Endothelial cell (in vitro differentiated cells): ENCODE measurements at places on chromosomes 1 and 21.

- DNase-seq = no peak
Observed at GRCh38 chr1:59046730-59047157, 250.2 kb upstream of the FGGY start.

DNA sequence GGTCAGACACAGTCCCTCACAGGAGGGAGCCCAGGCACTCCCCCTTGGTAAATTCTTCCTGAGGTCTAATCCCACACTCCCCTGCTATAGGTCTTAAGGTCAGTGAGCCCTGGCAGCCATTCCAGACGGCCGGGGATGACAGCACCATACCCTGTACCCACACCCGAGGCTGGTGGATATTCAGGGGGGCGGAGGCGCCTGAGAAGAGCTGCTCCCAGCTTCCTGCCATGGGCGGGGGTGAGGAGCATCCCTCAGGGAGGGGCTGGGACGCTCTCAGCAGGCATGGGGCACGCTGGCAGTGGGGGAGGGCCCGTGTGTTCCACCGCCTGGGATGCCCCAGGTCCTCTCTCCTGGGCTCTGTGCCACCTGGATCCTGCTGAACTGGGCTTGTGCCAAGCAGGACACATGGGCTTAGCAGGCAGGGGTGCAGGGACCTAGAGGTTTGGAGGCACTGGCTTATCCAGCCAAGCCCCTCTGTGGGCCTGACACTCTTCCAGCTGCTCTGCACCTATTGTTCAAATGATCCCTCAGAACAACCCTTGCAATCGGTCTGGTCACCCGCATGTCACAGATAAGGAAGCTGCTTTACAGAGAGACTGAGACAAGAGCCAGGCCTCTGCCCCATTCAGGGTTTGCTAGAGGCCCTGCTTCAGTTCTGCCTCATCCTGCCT, 5.7 kb upstream of the ADGRB2 start:
- no peak for DNase-seq

DNA sequence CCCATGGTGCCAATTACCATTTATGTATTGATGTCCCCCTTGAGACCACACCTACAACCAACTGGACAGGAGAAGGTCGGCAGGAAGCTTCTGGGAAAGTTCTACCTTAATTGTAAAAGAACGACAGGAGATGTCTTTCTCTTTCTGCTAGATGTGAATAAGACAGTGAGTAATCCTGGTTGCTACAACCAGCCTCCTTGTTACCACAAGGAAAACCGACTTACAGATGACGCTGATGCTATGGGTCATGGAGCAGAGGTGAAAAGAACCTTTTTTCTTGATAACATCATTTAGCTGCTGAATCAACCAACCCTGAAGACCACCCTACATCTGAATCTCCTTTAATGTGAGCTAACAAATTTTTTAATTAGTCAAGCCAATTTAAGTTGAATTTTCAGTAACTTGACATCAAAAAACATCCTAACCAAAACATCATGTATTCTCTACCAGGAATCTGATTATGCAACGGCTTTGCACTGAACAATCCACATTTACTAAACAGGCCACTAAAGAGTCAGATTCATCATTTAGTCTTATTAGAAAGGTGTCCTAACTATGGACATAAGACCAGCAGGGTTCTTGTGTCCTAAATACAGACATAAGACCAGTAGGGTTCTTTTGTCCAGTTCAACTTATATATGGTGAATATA, 23.0 kb downstream of the RGS2 start:
- no peak for DNase-seq

- DNase-seq = no peak
Observed at GRCh38 chr1:91937613-91938012, 11.6 kb upstream of the BRDT start.

DNA sequence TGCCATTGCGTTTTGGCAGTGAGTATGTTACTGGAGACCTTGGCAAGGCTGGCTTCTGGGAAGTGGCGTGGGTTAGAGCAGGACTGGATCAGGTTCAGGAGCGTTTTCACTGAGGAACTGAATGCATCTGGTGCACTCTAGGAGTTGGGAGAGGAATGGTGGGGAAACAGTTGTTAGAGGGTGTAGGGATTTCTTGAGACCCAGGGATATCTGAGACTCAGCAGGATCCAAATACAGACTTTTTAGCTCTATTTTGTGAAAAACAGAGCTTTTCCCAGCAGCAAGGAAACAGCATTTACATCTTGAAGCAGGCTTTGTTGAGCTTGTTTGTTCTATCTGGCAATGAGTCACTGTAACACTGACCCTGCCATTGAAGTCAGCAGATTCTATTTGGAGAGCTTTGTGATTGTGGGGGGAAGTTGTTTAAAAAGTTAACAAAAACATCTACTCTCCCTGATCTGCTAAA, 56.9 kb upstream of the NRIP1 start:
- DNase-seq = no peak
